ENCODE measurements at places on chromosomes 1 and 21.

GRCh38 chr1:24966724-24967346 lies 36.8 kb upstream of the RUNX3 start:
- DNase-seq, result peak; percentile 87

- DNase-seq, result no peak
Observed at GRCh38 chr1:46043458-46044017, 88.9 kb downstream of the PIK3R3 start.

GRCh38 chr1:39799770-39800470 lies 11.3 kb upstream of the BMP8B start:
- peak; percentile 84 for DNase-seq

DNA sequence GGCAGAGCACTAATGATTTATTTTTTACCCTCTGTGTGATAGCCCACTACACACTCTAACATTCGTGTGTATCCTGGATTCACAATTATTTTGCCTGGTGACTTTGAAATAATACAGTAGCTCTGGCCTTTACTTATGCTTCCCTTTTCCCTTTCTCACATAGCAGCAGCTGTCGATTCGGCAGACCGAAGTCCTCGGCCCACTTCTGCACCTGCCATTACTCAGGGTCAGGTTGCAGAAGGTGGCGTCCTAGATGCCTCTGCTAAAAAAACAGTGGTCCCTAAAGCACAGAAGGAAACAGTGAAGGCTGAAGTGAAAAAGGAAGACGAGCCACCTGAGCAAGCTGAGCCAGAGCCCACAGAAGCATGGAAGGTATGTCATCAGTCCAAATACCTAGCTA lies 70.8 kb downstream of the TMEM200B start:
- DNase-seq, result no peak

GRCh38 chr1:66938613-66939012 lies 13.8 kb downstream of the MIER1 start:
- DNase-seq, result peak; percentile 74

DNA sequence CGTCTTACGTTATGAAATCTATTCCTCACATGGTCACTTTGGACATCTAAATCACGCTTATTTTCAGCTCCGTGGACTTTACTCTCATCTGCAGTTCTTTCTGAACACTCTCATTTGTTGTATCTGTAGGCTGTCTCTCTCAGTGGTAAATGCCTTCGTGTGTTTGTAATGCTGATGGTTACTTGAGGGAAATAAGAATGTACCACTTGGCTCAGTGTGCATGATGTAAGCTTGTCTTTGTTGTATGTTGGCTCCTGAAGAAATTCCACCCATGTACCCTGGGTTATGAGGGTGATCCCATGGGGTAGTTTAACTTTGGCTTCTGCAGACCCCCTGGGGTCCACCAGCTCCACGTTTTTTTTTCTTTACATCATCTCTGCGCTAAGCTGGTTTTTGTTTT lies 378.4 kb downstream of the SETD4 start:
- DNase-seq, result peak; percentile 27

DNA sequence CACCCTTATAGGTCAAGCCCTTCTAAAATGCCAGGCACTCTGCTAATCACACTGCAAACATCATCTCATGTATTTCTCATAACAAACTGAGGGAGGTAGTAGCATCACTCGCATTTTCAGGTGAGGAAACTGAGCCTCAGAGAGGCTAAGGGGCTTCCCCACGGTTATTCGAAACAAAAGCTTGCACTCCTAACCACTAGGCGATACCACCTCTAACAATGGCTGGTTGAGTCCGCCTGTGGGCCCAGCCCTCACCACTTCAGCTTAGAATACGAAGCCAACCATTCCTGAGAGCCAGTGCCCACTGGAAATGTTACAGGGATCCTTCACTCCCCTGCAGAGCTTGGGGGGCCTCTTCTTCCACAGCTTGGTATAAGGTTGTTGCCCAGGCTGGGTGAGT lies 65.3 kb upstream of the TENT5C start:
- no peak for DNase-seq

DNA sequence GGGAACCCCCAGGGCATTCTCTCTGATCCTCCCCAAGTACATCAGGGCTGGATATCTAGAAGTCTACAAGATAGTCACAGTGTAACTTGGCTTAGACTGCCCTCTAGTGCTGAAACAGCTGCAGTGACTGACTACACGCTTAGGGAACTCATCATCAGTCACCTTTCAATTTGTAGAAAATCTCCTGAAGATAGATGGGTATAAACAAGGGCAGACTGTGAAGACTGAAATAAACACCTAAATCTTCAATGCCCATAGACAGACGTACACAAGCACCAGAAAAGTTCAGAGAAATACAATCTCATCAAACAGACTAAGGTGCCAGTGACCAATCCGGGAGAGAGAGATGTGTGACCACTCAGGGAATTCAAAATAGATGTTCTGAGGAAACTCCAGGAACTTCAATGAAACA lies 46.6 kb downstream of the PACC1 start:
- DNase-seq, result peak; percentile 76

GRCh38 chr1:173459885-173460284 lies 17.2 kb upstream of the PRDX6 start:
- no peak for DNase-seq

- no peak for DNase-seq
Observed at GRCh38 chr1:164633997-164634396, 75.0 kb downstream of the PBX1 start.

DNA sequence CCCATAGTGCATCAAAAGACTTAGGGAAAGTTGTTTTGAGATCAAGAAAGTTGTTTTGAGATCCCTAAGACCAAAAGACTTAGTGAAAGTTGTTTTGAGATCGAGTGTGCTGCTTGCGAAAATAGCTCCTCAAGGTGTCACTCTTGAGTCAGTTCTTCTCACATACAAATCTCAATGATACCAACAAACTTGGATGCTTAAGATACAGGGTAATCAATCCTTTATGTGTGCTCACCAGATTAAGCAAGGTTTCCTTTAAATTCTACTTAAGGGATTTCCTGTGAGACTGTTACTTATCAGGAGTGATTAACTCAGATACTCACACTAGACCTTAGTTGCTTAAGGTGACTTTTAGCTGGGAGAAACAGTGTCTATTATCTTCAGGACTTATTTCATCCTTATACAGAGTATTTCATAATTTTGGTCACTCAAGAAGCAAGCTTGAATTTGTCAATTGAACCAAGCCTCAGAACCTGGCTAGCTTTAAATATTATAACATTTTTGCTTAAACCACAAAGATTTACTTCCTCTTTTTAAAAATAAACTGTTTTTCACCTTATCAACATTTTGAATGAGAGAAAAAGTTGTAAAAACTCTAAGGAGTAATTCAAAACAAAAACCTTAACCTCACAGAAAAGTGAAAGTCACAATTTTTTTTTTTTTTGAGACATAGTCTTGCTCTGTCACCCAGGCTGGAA lies 8.0 kb upstream of the RLF start:
- peak; percentile 52 for DNase-seq

Data from fibroblast of skin of scalp (primary cell).